ENCODE measurements at places on chromosomes 4 and X.

GRCh38 chrX:70046978-70047377, 2.8 kb downstream of the AWAT2 start:
- no peak for DNase-seq

DNA sequence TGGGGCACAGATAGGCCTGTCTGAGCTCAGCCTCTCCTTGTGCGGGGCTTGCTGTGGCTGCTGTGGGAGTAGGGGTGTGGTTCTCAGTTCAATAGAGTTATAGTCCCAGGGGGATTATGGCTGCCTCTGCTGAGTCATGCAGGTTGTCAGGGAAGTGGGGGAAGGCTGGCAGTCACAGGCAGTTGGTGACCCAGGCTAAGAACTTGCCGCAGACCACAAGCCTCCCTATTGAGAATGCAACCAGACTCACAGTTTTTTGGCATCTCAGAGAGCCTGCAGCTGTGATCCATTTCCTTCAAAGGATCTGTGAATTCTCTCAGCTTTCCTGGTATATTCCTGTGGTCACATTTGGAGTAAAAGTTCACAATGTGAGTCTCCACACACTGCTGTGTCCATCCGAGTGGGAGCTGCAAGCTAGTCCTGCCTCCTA, 364.9 kb downstream of the ZNF674 start:
- DNase-seq: no peak

DNA sequence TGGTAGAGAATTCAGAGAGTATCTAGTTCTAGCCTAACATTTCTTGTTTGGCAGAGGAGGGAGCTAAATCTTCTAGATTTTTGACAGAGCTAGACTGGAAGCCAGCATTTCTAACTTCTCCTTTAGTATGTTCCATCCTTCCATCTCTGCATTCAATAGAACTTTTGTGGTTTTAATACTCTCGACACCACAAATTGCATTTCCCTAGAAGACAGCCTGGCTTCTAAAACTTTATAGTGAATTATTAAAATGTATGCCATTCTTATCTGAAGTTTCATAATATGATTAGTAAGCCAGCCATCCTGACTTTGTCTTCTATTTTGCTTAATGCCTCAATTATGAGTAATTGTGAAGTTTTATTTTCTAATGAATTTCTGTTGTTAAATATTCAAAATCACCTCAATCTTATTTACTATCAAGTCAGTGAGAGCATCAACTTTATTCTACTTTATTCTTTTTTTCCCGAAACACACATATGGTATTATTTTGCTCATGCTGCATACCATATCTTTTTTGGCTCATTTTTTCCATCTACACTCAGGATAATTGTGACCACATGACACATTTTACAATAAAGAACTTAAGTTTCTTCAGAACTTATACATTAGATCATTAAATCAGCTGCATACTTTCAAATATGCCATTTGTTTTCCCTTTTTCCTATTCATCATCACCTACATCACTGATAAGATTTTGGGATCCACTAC, 30.2 kb downstream of the EDNRA start:
- no peak for DNase-seq

GRCh38 chrX:134244043-134244442, 7.1 kb downstream of the CCDC160 start:
- DNase-seq: no peak

DNA sequence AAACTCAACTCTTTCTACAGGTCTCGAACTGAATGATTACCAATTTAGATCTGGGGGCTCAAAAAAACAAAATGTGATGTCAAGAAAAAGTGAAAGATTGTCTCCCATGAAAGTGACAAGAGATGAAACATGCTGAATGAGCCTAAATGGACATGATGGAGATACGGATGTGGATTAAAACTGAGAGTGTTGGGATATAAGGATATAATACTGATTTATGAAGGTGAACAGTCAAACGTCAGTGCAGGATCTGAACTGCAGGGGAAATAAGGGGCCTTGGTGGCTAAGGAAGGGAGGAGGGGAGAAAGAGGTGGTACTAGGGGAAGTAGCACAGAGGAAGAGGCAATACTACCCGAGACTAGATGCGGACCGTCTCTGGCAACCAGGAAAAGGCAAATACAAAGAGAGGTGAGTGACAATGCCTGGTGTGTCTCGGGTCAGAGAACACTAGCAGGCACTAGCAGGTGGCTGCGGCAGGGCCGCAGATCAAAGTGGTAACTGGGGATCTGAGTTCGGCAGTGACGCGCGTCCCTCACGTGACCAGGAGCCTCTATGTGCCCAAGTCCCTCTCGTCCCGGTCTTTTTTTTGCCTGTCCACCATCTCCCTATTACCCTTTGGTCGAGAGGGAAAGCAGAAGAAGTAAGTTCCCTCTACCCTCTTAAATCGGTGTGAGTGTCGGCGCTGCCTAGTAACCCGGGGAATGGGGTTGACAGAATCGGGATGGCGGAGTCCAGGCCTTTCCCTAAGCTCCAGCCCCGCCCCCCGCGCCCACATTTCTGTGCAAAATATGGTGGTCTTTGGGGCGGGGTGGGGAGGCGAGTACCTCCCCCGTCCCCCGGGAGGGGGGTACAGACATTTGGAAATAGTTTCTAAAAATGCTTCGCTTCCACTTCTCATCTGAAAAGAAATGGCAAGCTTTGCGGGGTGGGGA, at the start of gene TCEAL1:
Gene TCEAL1, plus strand, starts transcription at position 590 of the 932 bp plus-strand sequence. CDS start 942 bp downstream, outside the sequence.
- DNase-seq: no peak

DNA sequence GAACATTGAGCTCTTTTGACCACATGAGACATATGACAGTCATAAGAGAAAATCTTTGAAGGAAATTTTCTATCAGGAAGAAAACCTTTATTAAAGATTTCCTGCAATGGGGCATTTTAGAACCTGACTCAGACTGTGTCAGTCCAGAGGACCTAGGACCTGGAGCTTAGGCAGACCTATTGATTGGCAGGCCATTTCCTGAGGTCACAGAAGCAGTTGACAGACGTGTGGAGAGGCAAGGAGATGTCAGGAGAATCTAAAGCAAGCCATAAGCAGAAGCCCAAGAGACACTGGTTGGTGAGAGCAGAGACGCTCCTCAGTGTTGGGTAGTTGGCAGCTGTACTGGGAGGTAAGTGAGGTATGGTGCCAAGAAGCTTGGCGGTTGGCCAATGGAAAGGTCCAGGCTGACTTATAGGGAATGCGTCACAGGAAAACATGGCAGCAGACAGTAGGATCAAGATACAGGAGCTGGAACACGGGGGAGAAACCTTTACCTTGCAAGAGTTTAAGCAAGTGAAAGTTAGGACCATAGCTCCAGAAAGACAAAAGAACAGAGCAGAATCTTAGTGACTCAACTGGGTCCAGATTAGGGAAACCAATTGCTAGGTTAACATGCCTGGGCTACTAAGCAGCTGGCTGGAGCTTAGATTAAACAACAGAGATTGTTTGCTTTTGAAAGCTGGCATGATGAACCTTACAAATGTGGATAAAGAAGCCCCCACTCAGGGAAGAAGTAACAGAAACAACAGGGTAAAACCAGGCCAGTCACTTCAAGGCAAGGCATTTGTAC, 18.6 kb downstream of the PALLD start:
- DNase-seq: no peak

DNA sequence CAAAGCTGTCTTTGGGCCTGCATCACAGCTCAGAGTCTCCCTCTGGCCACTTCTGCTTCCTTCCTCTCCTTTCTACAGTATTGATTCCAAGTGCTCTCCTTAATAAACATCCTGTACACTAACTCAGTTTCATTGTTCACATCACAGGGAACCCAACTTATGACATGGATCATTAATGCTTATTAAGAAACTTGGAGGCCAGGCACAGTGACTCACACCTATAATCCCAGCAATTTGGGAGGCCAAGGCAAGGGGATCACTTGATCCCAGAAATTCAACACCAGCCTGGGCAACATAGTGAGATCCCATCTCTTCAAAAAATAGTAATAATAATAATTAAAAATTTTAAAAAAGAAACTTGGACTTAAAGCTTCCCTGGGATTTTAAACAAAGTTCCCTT, 89.2 kb upstream of the EFHC2 start:
- DNase-seq: no peak

DNA sequence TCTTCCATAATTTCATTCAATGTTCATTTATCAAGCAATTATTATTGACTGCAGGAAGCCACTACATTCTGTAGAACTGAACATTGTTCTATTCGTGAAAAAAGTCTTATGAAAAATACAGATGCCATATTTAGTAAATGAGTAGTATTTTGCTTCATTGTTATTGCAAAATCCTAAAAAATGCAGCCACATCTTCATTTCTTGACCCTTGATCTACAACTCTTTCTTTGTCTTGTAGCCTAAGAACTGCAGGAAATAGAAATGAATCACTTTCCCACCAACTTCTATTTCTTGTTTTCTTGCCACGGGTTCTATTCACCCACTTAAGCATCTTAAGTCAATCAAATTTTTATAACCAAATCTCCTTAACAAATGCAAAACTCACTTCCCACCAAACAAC, 63.3 kb downstream of the KCNIP4 start:
- no peak for DNase-seq

DNA sequence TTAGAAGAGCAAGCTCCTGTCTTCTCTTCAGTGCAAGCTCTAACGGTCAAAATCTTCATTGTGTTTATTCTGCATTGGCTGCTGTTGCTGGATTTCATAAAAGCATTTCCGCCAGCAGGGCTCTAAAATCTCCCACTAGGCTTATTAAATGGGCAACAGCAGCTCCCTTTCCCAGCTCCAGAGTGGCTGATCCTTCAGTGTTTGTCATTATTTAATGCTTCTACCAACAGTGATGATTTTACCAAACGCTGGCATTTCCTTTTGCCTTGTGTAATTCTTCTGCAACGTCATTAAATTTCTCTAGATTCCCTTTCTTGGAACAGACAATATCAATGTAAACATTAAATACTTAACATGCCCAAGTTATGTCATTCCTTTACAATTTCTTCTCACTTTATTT, 20.1 kb downstream of the SLC7A11 start:
- no peak for DNase-seq

DNA sequence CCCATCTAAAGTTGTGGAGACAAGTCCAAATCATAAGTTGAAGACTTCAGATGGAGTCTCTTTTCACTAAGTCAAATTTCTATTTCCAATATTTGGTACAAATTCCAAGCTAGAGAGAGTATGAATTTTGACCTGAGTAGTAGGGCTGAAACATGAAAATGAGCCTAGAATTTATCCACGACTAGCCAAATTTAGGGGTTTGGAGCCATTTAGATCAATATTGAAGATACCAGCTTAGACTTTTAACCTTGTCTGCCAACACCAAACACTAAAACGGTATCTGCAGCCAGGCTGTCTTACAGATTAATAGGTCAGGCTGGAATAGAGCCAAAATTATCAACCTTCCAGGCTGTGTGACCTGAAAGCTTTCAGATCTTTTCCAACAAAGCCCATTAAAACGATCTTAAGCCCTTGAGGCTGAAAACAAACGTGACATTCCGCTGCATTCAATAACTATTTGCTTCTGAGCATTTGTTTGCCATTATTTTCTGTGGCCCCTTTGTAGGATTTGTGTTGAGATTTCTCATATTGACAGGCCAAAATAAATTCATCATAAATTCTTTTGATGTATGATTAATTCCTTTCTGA, 268.7 kb upstream of the DKK2 start:
- DNase-seq: no peak

GRCh38 chr4:985123-985830, 1.6 kb upstream of the IDUA start:
- peak; percentile 28 for DNase-seq

DNA sequence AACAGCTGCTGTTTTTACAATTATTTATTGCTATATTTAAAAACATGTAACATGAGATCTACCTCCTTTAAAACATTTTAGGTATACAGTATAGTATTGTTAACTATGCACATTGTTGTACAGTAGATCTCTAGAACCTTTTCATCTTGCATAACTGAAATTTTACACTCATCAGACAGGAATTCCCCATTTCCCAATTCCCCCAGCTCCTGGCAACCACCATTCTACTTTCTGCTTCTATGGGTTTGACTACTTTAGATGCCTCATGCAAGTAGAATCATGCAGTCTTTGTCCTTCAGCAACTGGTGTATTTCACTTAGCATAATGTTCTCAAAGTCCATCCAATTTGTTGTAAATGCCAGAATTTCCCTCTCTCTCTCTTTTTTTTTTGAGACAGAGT, 9.7 kb upstream of the LSM6 start:
- DNase-seq: no peak

- DNase-seq: no peak
Observed at GRCh38 chrX:2351321-2351720, 149.5 kb downstream of the DHRSX start.

GRCh38 chrX:13791559-13791958, 25.3 kb downstream of the GPM6B start:
- DNase-seq: no peak

DNA sequence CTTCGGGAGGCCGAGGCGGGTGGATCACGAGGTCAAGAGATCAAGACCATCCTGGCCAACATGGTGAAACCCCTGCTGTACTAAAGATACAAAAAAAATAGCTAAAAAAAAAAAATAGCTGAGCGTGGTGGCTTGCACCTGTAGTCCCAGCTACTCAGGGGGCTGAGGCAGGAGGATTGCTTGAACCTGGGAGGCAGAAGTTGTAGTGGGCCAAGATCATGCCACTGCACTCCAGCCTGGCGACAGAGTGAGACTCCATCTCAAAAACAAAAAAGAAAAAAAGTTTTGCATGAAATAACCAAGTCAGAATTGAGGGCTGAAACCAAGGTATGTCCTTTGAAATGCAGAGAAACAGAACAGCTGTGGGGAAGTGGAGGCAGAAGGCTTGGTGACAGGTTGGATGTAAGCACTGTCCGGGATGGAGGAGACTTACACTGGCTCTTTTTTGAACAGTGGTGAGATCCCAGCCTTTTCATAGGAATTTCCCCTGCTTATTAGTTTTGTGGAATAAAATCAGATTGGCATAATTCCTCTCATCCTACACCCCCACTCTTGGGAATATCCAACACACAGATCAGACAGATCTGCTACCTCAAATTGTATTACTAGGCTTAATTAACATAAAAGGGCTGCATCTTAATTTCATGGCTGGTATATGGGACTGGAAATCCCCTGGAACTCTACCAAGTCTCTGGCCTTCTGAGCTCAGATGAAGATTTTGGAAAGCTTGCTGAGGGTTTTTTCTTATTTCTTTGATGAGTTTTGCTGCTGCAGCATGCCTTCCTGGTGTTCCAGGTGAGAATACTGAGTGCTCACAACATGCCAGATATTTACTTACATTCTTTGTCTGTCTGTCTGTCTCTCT, 18.8 kb upstream of the C4orf36 start:
- no peak for DNase-seq

GRCh38 chr4:7917669-7918068, 22.0 kb downstream of the AFAP1 start:
- no peak for DNase-seq

GRCh38 chr4:42636645-42636949, 20.3 kb downstream of the ATP8A1 start:
- DNase-seq: no peak

- DNase-seq: no peak
Observed at GRCh38 chr4:38359113-38359512, 304.9 kb upstream of the KLF3 start.

Measured in stimulated activated CD8-positive, alpha-beta memory T cell treated with anti-CD3 and anti-CD28 coated beads, Interleukin-2, amount 100 ng/mL, for 1 hour (primary cell).